H1 (cell line): ENCODE measurements at places on chromosomes 7 and 10. TPM values are rescaled to one million over a fixed set of nuclear protein-coding genes. Genes with fewer than 3 reads are reported as not detected.

The SPDYE5 gene
- not detected in 2 replicates for total RNA-seq

The SLC13A4 gene
- 3.7 and 3.9 TPM in 2 replicates for total RNA-seq

The PPP1R3A gene
- not detected in 2 replicates for total RNA-seq

The KLLN gene
- 0.71 and 0.73 TPM in 2 replicates for total RNA-seq

- DNase-seq, result no peak
These were observed 110.6 kb upstream of the ASAH2 start for GRCh38 chr10:50361946-50362345.

DNA sequence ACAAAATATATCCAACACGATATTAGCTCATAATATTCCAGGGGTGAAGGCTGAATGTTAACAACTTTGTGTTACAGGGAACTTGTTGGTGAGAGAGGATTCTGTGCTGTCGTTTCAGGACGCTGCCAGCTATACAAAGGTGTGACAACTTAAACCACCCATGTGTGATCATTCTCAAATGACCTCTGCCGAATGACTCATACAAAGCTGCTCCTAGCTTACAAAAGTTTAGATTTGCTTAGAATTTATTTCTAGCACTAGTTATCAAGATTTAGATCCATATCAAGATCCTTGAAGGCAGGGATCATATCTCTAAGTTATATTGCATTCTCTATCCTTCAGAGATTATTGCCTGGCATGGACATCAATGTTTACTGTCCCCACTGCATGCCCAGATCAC lies 65.3 kb downstream of the COBL start:
- no peak for DNase-seq

DNA sequence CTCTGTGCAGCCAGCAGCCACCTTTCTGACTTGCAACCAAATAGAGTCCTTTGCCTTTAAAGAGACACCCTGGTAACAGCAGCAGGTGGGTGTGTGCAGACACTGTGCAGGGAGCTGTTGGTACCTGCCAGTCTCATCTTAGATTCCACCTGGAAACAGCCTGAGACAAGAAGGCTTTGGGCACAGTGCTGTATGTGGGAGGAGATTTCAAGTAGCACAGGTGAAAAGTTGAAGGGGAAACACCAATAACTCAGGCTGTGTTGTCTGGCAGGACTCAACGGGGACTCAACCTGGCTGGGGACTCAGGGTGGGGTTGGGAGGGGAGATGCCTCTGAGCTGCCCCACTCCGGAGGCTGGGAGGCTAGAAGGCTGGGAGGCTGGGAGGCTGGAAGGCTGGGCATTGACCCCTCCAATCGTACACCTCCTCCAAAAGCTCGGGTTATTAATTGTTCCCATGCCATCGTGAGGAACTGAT lies 6.7 kb downstream of the CPXM2 start:
- no peak for DNase-seq

GRCh38 chr7:1848911-1849311 lies 178.8 kb downstream of the ELFN1 start:
- no peak for DNase-seq

GRCh38 chr7:8035647-8036518 lies 67.3 kb downstream of the GLCCI1 start:
- peak; percentile 49 for DNase-seq

DNA sequence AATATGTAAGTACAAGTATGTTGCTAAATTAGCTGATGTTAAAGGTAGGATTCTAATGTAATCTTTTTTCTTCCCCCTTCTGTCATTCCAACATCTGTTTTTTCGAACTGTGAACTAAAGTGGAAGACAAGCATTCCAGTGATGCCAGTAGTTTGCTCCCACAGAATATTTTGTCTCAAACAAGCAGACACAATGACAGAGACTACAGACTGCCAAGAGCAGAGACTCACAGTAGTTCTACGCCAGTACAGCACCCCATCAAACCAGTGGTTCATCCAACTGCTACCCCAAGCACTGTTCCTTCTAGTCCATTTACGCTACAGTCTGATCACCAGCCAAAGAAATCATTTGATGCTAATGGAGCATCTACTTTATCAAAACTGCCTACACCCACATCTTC lies 62.7 kb downstream of the WAC start:
- no peak for DNase-seq

DNA sequence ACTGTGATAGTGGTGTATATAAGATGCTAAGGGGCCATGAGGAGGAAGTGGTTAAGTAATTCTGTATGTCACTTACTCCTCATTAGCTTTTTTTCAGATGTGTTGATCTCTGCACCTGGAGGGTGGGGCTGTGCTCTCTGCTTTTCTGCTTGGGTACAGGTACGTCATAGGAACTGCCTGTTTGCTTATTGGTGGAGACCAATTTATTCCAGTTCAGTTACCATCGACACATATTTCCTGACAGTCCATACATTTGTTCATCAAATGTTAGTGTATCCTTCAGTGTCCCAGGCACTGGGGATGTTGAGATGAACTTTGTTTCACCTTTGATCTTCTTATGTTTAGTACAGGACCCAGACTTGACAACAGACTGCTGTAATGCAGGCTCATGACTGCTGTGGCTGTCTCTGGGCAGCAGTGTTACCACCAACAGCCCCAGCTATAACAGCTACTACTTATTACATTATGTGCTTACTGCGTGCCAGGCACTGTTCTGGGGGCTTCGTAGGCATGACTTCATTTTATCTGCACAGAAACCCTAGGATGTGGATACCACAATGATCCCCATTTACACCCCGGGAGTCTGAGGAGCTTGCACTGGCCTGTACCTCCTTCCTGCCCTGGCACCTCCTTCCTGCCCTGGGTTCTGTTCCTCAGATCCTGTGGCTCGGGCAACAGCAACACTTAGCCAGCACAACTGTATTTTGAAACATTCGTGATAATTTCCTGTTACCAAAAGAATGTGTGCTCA lies 87.4 kb downstream of the BUB3 start:
- no peak for DNase-seq

DNA sequence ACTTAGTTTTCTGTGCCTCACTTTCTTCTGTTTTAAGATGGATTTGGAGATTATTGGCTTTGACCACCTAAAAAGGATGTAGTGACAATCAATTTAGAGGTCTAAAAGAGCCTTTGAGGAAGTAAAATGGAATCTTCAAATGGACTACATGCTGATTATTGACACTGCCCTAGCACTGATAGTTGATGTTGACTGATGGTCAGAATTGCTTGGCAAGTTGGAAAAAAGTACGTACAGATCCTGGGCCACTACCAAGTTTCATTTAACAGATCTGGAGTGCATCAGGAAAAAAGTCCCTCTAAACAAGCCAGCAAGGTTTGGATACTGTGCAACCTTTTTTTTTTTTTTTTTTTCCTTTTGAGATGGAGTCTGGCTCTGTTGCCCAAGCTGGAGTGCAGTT lies 81.1 kb downstream of the TCF7L2 start:
- DNase-seq, result no peak
